D341Med (cell line): ENCODE measurements at places on chromosomes 2 and 18.

GRCh38 chr2:241309684-241310117, 5.8 kb downstream of the HDLBP start:
- DNase-seq: no peak

GRCh38 chr2:43634604-43635306, 2.3 kb upstream of the PLEKHH2 start:
- no peak for DNase-seq

DNA sequence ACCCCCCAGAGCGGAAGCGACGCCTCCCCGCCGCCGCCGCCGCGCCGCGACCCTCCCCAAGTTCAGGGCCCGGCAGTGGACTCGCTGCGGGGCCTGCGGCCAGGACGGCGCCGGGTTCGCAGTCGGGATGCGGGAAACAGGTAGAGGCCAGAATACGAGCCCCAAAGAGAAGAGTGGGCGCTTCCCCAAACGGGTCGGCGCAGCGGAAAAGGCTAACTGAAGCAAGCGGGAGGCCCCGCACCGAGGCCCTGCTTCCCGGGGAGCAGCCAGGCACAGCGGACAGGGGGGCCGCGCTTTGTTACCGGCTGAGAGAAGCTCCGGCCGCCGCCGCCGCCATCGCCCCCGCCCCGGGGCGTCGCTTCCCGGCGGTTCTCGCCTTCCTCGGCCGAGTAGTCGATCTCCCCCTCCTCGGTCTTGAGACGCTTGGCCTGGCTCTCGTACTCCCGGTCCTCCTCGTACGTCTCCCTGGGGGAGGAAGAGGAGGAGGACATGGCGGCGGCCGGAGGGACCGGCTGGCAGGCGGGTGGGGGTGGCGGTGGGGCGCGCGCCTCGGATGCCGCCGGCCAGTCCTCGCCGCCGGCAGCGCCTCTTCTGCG, 494 bp downstream of the HNRNPLL start:
- DNase-seq: peak; percentile 55

- DNase-seq: no peak
These were observed 76.1 kb downstream of the CABYR start for GRCh38 chr18:24214913-24215312.

- no peak for DNase-seq
These were observed 60.6 kb upstream of the SLC16A14 start for GRCh38 chr2:230129343-230129742.

GRCh38 chr2:190875891-190876290, 4.7 kb upstream of the GLS start:
- no peak for DNase-seq

DNA sequence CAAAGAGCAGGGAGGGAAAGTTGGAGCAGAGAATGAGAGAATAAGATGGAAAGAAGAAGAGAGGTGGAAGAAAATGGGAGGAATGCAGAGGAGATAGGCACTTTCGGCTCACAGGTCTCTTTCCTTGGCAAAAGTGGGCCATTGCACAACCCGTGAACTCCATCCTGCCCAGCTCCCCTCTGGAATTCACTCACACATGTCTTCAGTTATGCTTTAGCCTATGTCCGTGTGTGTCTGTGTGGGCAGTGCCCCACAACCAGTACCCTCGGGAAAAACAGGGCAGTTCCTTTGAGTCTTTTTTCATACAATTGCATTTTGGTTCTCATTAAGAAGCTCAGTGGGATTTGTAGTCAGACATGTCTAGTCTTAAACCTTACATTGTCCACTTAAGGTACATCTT, 34.5 kb downstream of the DTNA start:
- no peak for DNase-seq

DNA sequence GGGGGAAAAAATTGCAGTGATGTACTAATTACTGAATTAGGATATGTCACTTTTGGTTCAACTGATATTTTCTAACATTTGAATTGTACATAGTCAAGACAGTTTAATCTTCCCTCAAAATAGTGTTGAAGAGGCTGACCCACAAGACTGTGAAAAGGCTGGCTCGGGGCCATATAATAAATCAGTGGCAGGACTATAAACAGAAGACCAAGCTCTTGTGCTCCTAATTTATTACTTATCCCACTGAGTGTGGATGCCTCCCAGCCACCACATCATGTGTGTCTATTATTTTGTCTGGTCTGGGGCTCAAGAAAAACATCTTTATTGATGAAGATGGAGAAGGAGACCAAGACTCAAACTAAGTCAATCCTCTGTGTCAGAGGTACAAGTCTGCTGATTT, 64.4 kb downstream of the PLEKHM3 start:
- DNase-seq: no peak

GRCh38 chr18:58536202-58536516, 92.7 kb downstream of the ALPK2 start:
- DNase-seq: no peak

DNA sequence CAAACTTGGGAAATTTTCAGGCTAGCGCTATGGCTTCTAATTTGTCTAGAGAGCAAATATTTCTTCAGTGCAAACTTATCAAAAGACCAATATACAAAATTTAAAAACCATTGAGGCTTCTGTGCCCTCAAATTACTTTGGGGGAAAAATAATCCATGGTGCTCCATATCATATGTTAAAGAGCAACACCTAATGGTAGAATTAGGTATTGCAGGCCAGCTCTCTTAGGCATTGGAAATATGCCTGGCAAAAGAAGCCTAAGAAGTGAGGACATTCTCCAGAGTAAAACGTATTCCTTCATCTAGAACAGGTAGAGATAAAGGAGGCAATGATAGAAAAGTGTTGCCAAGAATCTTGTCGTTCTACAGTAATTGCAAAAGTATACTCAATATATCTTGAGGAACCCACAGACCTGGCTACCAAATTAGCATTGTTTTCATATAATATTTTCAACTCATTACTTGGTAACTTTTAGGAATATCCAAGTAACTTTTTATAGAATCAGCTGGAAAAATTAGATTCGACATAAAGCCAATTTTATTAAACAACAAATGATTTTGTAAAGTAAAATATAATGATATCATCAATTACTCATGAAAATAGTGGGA, 401.1 kb downstream of the BCL11A start:
- DNase-seq: no peak

GRCh38 chr2:131566371-131566770, 38.7 kb downstream of the CCDC74A start:
- DNase-seq: no peak
